ENCODE measurements at places on chromosomes 6 and 20.
A peak's percentile ranks its signal among the peaks of the same experiment; 100 is the strongest.

DNA sequence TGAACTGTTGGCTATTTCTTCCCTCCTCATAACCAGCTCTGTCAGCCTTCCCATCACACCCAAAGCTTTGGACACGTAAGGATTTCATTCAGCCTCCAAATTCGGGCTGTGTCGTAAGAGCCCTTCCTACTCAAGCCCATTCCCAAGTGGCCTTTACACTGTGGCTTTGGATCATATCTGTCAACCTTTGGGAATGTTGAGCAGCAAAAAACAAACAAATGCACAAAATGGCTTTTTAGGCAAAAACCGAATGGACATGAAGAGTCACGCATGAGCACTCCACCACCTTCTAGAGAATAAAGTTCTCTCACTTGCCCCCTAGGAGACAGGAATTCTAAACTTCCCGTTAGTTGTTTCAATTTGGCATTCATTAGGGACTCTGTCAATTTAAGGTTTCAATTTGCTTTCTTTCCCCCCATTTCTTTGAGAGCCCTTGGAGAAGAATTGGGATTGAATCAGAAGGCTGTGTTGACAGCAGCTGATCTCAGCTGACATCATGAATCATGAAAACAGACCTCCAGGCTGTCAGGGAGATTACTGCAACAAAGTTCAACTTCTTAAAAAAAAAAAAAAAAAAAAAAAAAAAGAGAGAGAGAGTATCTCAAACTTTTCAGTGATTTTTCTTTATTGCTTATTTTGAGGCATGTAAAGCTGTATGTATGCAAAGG, 110.3 kb downstream of the BCAS1 start:
- DNase-seq, result no peak

DNA sequence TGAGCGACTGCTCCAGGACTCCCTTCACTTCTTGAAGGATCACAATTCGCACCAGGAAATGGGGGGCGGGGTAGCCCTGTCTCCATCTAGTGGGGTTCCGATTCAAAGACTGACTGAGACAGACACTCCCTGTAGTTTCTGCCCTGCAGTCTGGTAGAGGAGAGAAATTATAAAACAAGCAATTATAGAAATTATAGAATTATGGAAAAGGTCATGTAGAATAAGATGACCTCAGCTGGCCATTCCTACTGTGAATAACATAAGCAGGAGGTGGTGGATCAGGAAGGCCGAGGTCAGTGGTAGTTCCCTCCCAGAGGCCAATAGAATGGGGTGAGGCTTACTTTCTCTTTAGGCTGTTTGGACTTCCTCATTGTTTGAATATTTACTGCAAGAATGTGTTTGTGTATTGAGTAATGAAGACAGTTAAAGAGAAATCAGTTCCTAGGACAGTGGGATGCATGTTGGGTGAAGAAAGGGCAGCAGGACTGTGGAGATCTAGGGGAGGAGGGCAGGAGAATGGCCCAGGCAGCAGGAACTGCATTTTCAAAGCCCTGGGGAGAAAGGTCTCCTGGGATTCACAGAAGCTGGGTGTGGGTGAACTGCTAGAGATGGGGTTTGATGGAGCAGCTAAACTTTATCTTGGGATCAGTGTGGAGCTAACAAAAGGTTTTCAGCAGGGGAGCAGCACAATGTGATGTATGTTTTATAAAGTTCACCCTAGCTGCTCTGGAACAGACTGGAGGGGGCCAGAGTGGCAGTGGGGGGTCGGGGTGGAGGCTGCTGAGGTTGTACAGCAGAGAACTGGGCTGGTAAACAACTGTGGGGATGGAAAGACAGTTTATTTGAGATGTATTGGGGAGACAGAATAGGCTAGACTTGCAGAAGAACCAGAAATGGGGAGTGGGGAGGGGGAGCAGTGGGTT, 2.1 kb downstream of the ZNF341 start:
- DNase-seq, result no peak

DNA sequence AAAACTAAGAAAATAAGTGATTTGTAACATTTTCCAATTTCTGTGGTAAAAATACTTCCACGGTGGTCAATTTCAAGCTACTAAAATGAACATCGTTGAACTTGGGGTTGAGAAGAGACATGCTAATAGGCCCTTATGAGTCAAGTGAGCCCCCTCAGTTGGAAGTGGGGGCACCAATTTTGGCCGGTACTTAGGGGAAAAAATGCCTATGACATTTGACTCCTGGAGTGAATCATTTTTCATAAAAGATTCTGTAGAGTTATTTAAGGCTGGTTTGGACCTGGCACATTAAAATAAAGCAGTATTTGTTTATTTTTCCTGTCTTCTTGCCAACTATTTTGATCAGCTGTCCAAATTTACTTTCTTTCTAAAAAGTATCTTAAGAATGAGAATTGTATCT, 32.4 kb upstream of the CAP2 start:
- DNase-seq, result no peak

- DNase-seq, result no peak
Measured at GRCh38 chr6:13927203-13927602, 2.5 kb downstream of the RNF182 start.

DNA sequence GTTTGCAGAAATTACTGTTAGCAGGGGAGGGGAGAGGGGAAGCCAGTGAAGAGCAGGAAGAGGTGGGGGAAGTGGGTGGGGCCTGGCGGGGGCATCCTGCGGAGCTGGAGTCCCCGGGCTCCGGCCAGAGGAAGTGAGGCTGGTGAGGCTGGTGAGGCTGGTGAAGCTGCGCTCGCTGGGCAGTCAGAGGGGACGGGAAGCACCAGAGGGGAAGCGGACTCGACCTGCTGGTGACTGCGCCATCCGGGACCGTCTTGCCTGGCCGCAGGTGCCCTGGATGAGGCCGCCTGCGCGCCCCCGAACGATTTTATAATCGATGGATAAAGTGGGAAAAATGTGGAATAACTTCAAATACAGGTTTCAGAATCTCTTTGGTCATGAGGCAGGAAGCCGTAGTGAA, 635.3 kb upstream of the MARCKS start:
- no peak for DNase-seq

DNA sequence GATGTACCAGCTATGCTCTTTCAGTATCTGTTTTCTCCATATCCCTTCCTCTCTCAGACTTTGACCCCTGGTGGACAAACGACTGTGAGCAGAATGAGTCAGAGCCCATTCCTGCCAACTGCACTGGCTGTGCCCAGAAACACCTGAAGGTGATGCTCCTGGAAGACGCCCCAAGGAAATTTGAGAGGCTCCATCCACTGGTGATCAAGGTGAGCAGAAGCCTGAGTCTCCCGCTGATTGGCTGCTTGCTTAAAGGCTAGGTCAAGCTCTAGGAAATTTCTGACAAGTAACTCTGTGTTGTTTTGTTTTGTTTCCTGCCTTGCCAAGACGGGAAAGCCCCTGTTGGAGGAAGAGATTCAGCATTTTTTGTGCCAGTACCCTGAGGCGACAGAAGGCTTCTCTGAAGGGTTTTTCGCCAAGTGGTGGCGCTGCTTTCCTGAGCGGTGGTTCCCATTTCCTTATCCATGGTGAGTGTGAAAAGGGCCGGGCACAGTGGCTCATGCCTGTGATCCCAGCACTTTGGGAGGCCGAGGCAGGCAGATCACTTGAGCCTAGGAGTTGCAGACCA, 28.6 kb downstream of the C6orf89 start:
- no peak for DNase-seq

GRCh38 chr6:28751963-28752350, 171.8 kb downstream of the TRIM27 start:
- no peak for DNase-seq

- DNase-seq, result peak; percentile 32
Measured at GRCh38 chr6:157823001-157823527, at the start of gene SNX9. TSS of gene SNX9 (plus strand) at chr6:157823246. CDS start at chr6:157823435, 189 bp downstream.

DNA sequence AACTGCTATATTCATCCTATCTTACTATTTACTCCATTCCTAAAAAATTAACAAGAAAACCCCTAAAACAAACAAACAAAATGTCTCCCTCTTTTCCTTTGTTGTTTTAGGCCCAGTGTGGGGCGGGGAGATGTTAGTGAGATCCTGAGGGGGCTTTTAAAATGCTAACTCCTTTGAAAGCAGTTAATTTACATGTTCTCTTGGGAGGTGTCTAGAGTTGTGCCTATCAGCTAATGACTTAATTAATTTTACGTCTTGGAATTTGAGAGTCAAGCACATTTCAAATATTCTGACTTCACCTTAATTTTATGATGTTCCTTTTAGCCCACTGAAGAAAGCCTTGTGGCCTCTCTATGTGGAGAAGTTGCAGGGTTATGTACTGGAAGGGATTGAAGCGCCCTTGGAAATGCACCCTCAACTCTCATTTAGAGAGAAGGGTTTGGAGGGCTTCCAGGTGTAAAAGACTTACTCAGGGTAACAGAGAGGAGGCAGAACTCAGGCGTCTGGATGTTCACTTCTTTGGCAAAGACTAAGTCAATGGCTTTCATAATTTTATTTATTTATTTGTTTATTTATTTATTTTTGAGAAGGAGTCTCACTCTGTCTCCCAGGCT, 4.9 kb downstream of the SASH1 start:
- no peak for DNase-seq

GRCh38 chr6:79687759-79688158, 56.6 kb downstream of the SH3BGRL2 start:
- no peak for DNase-seq

GRCh38 chr20:24241466-24241865, 228.0 kb upstream of the SYNDIG1 start:
- DNase-seq, result no peak

DNA sequence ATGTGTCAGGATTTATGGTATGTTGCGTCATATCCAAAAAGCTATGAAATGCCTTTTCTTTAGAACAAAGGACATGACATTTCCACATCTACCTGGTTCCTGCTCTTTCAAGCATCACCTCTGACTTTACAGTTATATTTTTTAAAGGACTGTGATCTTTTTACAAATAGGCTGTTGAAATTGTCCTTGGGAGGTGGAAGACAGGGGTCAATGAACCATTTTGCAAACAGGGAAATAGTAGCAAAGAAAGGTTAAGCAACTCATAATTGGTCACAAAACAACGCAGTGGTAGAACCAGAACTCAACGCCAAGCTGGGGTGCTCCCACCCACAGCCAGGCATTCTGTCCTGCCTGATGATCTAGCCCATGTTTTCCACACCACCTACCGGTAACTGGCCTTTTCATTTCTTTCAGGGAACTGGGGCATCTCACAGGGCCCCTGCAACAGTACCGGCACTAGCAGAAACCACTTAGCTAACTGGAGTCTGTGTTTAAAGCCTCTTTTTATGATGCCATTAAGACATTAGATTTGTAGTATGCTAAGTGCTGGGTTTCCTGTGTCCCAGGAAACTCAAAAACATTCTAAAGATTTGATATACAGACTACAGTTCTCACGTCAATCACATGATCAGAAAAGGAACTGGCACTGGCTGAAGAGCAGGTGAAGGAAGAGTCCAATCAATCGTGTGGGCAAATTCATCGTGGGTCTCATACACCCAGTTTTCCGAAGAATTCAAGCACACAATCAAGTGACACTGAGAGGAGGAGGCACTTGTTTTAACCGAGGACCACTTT, 13.9 kb downstream of the ZNF217 start:
- no peak for DNase-seq

DNA sequence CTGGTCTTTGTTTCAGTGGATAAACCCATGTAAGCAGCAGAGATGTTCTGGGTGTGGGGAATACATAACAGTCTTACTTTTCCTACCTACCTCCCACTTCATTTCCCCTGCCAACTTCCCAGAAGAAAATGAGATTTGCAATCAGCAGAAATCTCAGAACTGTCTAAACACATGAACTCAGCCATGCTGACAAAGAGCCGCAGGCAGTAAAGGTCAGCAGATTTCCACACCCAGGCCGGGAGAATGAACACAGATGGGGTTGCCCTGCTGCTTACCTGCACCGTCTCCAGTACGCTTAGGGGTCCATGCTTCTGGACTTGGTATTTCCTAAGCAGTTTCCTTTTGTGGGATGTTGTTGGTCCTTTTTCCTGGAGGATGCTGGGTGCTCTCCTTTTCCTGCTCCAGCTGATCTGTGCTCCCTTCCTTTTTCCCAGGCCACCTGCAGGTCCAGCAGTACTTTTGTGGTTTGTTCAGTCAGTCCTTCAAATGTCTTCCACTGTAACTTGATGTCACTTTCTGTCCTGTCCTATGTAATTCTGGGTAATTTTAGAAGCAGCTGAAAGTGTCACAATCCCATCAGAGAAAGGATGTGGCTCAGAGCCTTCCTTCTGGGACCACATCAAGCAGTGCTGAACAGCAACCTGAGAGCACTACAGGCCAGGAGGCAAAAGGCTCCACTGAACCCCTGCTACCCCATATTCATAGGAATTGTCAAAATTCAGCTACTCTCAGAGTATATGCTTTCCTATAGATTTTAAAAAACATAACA, 129.0 kb downstream of the CEP57L1 start:
- DNase-seq, result no peak

DNA sequence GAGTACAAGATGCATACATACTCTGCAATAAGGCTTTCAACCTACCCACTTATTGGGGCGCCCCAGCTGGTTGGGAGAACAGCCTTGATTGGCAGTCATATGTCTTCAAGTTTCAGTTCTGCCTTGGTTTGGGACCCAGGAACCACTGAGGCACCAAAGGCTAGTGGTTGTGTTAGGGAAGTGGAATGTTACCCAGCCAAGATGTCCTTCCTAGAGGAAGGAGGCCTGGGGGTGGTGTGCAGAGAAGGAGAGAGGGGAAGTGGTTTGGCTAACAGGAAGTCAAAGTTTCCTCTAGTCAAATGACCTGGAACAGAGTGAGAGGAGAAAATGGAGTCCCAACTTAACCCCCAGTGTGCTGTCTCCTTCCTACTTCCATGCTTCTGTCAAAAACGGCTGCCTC, 59.4 kb downstream of the CD164 start:
- DNase-seq, result no peak

GRCh38 chr6:142744836-142745235, 200.1 kb downstream of the HIVEP2 start:
- DNase-seq, result no peak

DNA sequence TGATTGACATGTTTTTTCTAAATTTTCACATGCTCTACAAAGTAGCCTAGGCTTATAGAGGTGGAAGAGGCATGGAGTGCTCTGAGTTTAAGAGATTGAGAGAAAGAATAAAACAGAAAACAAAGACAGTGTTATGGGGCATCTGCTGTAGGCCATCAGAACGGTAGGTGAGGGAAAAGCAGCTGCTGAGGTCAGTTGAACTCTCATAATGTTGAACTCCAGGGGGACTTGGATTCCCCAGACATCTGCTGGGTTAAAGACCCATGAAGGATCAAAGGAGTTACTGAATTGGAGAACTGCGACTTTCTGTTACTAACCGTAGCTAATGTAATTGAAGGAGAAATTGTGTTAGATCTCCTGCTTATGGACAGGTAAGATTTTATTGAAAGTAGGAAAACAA, 333.9 kb downstream of the TFAP2B start:
- DNase-seq, result no peak

DNA sequence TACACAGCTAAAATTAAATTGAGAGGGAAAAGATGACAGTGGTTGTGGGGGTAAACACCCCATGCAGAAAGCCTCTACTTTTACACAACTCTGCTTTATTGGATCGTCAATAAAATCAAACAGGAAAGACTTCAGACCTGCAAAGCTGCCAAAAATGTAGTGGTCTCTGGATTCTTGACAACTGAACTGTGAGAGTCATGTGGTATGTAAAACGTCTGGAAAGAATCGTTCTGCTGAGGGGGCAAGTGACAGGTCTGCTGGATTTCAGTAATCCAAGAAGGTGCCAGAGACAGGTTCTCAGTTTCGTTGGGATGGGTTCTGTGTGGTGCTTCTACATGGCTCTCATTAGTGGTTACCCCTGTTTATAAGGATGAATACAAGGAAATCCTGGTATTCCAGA, 63.3 kb downstream of the TSPYL4 start:
- no peak for DNase-seq

Data from stimulated activated CD8-positive, alpha-beta memory T cell treated with anti-CD3 and anti-CD28 coated beads, Interleukin-7, amount 100 ng/mL, for 1 hour (primary cell).